Stimulated activated CD4-positive, alpha-beta T cell treated with anti-CD3 and anti-CD28 coated beads, Interleukin-12 subunit alpha, Interleukin-12 subunit beta, amount 100 ng/mL, for 48 hours (primary cell): ENCODE measurements at places on chromosomes 3 and 15.

DNA sequence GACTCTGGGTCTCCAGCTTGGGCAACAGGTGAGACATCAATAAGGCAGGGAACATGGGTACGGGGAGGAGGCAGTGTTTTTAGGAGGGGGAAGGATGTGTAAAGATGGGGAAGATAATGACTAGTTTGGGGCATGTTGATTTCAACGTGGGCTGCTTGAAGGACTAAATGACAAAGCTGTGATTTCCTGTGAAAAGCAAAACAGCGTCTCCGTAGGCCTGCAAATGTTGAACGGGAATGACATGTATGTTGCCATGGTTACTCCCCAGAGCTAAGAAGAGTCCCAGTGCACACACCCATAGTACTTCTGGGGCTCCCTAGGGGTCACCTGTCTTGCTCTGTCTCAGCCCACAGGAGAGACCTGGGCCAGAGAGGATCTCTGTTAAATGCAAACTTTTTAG is 71.3 kb upstream of the ETV5 start:
- DNase-seq, result no peak

- no peak for DNase-seq
These were observed 965 bp downstream of the FLNB start for GRCh38 chr3:58009026-58009748.

DNA sequence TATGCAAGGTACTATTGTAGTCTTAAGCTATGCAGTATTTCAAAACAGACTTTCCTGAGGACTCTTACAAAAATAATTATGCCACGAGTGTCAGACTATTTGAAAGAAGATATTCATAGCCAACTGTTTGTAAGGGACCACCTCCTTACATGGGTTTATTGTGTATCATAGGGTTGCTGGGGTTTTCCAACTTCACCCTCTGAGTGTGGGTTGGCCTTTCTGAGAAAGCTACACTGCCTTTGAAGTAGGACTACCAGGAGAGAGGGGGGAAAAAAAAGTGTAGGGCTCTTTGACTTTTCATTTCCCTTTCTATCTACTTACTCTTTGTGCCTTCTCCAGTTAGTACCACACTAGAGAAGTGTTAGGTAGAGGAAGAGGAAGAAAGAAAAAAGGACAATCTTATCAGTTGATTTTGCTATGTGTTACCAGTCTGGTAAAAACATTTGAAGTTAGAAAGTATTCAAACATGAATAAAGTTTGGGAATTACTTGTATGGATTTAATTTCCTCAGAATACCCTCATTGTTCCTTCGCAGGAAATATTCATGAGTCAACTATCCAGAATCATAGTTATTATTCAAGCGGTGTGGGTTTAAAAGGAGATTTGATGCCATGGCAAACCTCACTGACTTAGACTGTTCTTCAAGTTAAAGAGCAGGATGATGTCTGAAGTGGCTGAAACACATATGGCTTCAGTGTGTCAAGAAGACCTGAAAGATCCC is 329.3 kb upstream of the THBS1 start:
- no peak for DNase-seq

DNA sequence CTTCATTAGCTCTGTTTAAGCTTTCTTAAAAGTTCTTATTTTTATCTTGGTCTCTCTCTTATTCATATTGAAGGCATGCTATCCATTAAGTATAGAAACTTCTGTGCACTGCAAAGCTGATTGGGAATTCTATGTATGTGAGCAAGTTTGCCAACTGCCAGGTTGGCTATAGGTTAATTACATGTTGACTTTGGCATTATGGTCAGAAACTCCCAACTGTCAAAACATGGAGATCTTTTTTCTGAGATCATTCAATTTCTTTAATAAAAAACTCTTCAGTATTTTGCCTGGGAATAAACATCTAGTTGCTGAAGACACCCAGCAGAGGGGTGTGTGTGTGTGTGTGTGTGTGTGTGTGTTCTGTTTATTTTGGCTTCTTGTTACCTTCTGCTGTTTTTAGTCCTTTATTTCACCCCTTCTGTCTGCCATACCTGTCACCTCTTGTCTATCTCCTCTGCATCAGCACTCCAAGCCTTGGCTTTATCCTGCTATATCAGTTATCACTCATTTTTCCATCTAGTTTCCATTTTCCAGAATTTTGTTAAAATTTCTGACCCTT is 1.3 kb upstream of the ARL14 start:
- no peak for DNase-seq

DNA sequence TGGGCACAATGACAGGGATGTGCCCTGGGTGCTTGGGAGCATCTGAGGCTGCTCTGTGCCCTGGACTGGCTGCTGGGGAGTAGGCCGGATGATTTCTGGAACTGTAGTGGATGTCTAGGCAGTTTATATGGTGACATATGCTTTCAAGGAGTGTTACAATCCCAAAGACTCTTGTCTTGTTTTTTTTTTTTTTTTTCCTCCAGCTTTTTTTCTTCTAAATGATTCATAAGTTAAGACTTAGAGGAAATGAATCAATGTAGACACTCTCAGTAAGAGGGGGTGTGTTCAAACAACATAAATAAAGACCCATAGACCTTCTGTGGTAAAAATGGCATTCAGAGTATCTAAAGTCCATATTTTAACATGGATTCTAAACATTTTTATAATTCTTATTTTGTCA is 706.1 kb upstream of the GOLIM4 start:
- DNase-seq, result no peak

GRCh38 chr3:12904951-12905315 is 63.6 kb upstream of the RPL32 start:
- DNase-seq, result no peak

GRCh38 chr15:77571741-77572140 is 61.0 kb downstream of the LINGO1 start:
- no peak for DNase-seq

- no peak for DNase-seq
These were observed 35.6 kb upstream of the MECOM start for GRCh38 chr3:169699070-169699469.

- DNase-seq, result no peak
These were observed 87.7 kb downstream of the ATP10A start for GRCh38 chr15:25775317-25775912.

DNA sequence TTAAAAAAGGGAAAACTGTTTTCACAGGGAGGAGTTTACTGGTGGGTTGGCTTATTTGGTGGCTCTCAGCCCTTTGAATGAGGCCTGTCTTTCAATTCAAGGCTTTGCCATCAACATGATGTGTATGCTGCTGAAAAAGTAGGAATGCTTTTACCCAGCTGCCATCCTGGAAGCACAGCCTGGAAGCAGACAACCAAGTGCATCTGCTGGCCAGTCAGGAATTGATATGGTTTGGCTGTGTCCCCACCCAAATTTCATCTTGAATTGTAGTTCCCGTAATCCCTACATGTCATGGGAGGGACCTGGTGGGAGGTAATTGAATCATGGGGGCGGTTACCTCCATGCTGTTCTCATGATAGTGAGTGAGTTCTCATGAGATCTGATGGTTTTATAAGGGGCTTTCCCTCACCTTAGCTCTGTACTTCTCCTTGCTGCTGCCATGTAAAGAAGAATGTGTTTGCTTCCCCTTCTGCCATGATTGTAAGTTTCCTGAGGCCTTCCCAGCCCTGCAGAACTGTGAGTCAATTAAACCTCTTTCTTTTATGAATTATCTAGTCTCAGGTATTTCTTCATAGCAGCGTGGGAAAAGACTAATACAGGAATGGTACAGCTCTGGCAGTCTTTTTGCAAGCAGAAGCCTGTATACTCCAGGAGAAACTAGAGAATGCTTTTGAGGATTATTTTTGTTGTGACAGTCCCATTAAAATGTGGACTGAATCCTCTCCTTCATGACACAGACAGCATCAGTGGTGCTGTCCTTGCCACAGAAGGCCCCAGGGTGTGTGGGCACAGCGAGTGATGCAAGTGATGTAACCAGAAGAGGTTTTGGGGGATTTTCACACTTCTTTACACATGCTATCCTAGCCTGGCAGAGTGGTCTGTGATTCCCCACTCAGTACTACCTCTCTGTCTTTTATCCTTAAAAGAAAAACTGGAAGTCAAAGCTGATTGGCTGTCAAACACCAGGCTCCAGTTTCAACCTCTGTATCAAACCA is 20.0 kb downstream of the PLCL2 start:
- DNase-seq, result no peak

DNA sequence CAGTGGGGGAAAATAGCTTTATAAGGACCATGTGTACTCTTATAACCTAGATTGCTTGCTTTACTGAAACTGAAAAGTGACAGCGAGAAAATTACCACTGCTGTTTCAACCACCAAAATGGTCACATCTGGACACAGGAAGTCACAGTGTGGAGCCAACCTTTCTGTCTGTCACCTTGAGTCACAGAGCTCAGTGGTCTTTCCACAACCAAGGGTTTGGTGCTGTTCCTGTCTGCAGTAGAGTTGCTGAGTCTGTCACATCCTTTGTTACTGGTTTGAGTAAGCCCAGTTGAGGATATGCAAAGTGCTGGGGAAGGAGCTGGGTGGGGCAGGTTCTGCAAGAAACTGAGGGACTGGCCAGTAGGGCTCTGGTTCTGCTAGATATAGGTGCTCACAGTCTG is 139.1 kb upstream of the EIF1B start:
- no peak for DNase-seq

GRCh38 chr3:44048949-44049348 is 192.7 kb upstream of the TOPAZ1 start:
- DNase-seq, result no peak

- no peak for DNase-seq
These were observed 30.1 kb downstream of the PLOD2 start for GRCh38 chr3:146130881-146131371.

- DNase-seq, result no peak
These were observed 45.0 kb downstream of the LMCD1 start for GRCh38 chr3:8546609-8547008.

- no peak for DNase-seq
These were observed 4.7 kb downstream of the ARL13B start for GRCh38 chr3:93984618-93985017.

DNA sequence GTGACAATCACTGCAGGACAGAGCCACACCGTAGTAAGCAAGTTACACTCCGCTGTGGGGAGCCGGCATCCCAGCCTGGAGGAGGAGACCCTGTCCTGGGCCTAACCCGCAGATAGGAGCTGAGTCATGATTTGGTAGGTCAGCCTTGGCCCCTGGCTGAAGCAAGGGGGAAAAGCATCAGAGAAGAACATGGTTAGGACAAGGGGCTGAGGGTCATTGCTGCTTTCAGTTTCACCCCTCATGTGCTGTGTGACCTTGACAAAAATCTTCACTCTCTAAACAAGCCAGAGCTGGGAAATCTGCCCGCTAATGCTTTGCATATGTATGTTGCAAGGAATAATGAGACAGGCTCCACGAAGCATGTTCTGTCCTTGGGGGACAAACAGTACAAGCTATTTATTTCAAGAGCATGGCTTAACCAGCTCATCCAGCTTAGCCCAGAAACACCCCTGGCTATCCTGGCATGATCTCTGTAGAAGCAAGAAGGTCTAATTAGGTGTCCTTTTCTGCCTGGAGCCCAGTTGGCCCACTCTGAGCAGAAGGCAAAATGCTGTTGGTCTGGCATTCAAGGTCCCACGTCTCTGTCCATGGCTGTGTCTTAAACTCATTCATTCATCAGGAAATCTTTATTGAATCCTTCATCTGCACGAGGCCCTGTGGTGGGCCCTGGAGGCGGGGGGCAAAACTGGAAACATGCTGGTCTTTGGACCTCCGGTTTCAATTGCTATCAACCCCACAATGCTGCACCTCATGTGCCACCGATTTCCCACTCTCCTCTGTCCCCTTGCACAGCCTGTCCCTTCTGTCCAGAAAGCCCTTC is 221.3 kb upstream of the LYSMD4 start:
- no peak for DNase-seq

DNA sequence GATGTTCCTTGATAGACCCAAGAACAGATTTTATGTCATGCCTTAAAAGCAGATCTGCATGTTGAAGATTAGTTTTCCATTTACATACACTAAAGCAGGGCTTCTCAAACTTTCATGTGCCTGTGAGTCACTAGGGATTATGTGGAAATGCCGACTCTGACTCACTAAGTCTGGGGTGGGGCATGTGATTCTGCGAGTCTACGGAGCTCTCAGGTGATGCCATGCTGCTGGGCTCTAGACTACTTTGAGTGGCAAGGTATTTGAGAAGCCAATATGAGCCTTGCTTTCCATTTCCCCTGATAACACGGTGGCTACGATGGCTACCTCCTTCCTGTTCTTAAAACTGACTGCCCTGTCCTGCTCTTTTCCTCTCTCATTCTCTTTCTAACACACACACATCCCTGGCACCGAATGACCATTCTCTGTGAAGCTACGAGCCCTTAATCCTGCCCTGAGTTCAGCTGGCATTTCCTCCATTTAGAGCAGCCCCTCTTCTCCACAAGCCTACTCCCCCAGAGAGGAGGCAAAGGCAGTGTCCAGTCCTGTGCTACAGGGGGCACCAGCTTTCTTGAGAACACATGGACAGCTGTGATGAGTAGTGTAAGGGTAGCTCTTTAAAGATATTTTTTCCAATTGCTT is 39.7 kb upstream of the PYGO1 start:
- DNase-seq, result no peak

DNA sequence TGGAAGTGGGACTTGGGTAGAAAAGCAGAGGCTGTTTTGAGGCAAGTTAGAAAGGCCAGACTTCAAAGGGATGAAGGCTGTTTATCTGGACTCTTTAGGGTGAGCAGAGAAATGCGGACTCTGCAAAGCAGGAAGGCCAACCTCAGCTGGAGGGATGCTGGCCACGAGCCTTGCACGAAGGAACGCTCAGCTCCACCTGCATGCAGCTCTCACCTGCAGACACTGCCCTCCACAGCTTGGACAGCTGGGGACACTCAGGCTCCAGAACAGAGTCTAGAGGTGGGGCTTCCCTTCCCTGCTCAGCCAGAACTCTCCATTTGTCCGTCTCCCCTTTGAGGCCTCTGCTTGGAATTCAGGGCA is 229.7 kb downstream of the ADAMTS17 start:
- no peak for DNase-seq

DNA sequence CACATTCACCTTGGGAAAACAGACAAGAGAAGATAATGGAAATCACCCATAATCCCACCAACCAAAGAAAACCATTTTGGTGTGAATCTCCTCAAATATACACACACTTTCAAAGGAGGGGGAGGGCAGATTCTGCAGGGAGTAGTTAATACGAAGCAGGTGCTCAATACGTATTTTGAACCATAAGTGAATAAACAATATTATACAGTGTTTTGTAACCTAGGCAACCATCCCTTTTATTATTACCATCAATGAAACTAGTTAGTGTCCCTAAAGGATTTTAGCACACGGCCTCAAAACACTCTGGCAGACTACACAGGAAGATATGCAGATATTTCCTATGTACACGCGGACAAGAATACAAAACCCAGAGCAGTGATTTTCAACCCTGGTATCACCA is 6.1 kb downstream of the OSBPL10 start:
- DNase-seq, result no peak

GRCh38 chr15:48283396-48284145 is 47.7 kb upstream of the DUT start:
- no peak for DNase-seq

DNA sequence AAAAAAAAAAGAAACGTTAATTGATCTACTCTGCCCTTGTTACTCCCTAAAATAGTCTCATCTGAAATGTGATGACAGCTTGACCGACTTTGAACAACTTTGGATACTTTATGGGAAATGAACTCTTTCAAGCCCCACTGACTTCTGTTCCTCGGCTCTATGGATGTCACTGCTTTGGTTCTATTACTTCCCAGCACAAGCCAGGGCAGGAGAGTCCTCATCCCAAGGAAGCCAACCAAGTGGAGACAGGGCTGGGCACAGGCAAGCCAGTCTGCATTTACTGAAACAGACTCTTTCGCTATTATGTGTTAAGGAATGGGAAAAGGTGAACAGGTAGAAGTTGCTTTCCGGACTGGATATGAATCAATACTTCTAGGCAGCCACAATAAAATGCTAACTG is 444.0 kb downstream of the FOXP1 start:
- DNase-seq, result no peak

- DNase-seq, result no peak
These were observed 8.5 kb downstream of the IREB2 start for GRCh38 chr15:78446551-78446950.

GRCh38 chr3:71542521-71543370 is 40.8 kb downstream of the FOXP1 start:
- DNase-seq, result no peak
